ENCODE measurements at places on chromosomes 16 and 17. TPM values are rescaled to one million over a fixed set of nuclear protein-coding genes. Genes with fewer than 3 reads are reported as not detected.

TSPOAP1 gene
- total RNA-seq = 0.27 TPM

ETV4 gene
- 51.5 TPM for total RNA-seq

DNA sequence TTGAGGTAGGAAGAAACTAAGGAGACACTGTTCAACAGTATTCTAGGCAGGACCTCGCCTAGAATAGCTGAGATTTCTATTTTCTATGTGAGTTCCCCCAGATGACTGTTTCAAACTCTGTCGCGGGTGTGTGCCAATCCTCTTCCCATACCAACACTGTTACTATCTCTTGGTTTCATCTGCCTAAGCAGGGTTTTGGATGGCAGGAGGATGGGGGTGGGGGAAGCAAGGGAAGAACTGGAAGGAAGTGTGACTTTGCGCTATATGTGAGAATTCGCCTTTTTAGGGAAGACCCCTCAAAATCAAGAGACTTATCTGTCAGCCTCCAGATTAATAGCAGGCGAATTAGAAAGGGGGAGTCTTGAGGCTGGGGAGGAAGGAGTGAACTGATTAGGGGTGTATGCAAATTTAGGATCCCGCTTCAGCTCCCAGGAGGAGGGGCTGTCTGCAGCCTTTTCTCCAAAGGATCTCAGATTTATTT lies 521 bp upstream of the G6PC3 start:
- peak; percentile 36 for DNase-seq

PFAS gene
- total RNA-seq = 80.6 TPM

HBQ1 gene
- total RNA-seq = not detected

KRTAP1-5 gene
- total RNA-seq = not detected

DNA sequence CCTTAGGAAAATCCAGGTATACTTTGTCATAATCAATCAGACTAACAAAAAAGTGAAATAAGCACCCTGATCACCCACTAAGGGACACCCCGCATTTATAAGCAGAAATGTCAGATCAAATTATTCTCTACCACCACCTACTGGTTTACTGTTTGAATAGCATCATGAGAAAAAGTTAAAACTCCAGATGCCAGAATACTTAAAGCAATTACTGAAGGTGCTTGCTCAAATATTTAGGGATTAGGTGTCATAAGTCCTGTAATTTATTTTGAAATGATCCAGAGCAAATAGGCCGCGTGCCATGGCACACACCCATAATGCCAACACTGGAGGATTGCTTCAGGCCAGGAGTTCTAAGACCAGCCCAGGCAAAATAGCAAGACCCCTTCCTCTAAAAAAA lies 2.3 kb downstream of the TOP2A start:
- no peak for DNase-seq

GRCh38 chr17:40071313-40072039 lies 8.7 kb downstream of the THRA start:
- DNase-seq = no peak

BCAS3 gene
- 26.3 TPM for total RNA-seq

RTN4RL1 gene
- 3.7 TPM for total RNA-seq

VTN gene
- total RNA-seq = 1.5 TPM

DNA sequence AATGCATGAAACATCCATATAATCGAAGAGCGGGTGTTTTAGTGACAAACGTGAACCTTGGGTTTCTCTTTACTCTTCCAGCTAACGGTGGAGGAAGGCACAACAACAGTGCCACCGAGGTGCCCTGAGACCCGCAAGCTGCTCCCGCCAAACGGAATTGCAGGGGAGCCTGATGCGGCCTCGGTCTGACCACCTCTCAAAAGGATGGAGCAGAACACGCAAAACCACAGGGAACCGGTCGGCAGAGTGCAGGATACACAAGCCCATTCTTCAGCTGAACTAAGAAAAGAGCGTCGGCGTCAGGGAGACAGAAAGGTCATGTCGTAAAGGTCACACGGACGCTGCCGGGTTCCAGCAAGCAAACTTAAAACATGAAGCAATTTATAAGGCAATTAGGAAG lies 109.5 kb upstream of the ZNF750 start:
- DNase-seq = no peak
